ENCODE measurements at places on chromosomes 7 and 10.
A peak's percentile ranks its signal among the peaks of the same experiment; 100 is the strongest.

DNA sequence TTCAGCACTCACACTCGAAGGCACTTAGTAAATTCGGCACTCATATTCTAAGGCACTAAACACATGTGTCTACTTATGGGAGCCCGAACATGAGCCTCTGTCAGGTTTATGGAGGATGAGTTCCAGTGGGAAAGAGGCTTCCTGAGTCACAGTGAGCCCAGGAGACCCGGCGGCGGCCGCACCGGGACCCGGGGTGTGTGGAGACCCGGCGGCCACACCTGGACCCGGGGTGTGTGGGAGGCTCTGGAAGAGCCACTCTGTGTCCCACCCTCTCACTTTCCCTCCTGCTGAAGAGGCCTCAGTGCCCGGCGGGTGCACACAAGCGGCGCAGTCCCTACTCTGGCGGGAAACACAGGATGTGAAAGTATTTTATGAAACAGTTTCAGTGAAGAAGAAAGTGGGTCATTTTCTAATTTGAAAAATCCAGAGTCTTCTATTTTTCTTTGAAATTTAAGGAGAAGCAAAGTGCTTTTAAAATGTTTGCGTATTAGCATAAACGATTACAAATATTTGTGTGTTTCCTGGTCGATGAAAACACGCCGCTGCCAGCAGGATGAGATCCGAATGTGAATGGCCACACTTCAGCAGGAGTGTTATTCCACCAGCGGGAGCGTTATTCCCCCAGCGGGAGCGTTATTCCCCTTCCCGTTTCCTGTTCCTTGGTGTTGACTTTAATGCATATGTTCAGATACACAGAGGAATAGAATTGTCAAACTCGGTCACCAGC, 625.1 kb downstream of the DNAJB6 start:
- no peak for DNase-seq

GRCh38 chr10:29691564-29692072, 56.8 kb upstream of the SVIL start:
- DNase-seq = peak; percentile 94

DNA sequence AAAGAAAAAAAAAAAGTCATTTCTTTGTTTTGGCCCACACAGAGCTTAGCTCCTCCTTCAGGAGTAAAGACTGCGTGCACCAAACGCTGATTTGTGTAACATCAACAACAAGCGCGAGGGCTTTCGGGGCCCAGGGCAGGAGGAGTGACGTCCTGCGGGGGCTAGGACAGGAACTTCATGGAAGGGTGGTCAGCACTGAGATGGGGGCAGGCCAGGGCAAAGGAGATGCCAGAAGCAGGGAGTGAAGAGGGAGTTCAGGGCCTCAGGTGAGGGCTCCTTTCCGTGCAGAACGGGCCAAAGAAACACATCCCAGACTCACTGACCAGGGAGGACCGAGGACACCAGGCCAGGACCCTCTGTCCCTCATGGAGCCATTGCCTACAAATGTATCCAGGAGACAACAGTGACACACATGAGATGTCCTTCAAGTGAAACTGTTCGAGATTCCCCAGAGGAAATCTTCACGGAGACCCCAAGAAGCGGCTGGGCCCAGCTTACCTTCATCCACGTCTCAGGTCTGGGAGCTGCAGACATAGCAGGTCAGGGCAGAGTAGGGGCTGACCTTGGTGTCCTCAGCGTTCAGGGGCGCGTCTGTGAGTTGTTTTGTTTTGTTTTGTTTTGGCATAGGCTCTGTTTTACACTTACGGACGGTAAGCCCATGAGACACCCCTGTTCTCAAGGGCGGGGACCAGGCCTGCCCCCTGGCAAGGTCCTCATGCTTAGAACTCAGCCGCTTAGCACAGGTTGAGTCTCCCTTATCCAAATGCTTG, 30.4 kb upstream of the SHH start:
- DNase-seq = no peak

- no peak for DNase-seq
Measured at GRCh38 chr7:134826105-134826504, 46.7 kb downstream of the CALD1 start.

GRCh38 chr10:129545261-129545660, 78.2 kb downstream of the MGMT start:
- DNase-seq = no peak

- no peak for DNase-seq
Measured at GRCh38 chr10:67471022-67471421, 225.0 kb downstream of the CTNNA3 start.

DNA sequence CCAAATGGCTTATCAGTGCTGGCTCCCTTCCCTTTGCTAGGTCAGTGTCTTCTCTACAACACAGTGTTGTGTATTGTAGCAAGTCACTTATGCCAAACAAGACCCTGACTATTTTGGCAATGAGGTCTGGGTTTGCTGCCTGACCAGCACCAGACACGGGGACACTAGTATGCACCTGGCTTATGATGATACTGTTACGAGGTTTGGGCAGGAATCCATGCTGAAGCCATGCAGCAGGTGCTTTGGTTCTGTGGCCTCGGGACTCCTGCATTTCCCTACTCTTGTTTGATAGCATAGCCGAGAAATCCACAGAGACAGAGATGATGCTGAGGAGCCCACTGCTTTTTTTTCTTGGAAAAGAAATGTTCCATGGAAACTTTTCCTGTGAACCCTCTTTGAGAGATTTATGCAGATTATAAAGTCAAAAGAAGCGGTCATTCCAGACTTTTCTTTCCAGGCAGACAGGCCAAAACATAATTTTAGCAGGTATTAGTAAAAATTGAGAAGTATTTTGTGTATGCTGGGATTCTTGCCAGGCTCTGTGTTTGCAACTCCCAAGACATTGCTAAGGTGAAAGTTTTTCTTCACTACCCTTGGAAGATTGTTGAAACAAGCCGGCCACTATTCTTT, 291.1 kb downstream of the BBS9 start:
- no peak for DNase-seq

DNA sequence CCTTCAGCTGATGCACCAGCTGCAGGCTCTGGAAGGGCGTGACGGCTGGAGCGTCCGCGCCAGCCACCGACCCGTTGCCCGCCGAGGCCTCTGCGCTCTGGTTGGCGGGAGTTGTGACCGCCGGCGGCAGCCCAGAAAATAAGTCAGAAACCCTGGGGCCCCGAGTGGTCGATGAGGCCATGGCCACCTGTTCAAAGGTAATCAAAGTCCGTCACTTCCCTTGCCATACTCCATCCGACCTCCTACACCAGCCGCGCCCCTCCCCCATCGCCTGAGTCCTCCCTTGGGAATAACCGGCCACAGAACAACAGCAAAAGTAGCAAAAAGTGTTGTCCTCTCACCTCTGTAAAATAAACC, 406 bp downstream of the PRLHR start:
- no peak for DNase-seq

- no peak for DNase-seq
Measured at GRCh38 chr7:158064631-158065030, 523.0 kb downstream of the PTPRN2 start.

DNA sequence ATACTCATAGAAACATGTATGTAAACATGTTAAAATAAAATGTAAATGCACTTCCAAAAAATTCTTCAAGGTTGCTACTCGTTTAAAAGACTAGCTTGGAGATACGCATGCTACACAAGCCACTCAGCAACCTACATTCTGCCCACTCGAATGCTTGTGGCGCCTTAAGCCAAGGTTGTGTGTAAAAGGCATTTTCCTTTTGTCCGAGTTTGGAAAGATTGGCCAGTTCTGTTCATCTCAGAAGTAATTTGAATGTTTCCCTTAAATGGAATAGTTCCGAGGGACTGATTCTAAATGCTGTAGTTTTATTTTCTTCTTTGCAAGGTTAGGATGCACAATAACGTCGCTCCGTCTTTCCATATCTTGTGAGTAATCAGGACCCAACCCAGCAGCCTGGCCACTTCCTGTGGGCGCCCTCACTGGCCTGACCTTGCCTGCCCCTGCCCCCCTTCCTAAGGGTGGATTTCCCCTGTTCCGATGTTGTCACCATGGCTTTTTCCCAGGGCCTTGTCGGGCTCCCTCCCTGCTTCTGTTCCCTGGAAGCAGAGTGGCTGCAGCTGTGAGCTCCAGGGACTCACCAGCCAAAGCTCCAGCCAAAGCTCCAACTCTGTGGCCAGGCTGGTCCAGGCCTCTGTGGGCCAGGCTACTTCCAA, 70.6 kb downstream of the PTPRE start:
- DNase-seq = peak; percentile 96

DNA sequence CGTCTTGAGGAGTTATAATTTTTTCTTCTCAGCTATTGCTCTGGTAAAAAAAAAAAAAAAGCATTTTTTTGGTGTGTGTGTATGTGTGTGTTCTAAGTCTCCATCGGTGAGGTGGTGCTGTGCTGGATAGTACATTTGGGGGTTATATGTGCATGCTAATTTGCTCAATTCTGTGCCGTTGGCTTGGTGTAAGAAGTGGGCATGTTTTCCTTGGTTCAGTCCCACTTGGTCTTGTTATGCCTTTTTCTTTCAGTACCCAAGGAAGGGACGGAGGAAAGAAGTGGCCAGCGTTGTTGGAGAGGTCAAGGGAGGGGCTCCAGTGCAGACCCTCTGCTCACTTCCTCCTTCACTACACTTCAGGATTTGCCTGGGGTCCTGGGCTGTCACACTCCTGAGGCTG, 20.4 kb downstream of the LRMDA start:
- no peak for DNase-seq

- DNase-seq = no peak
Measured at GRCh38 chr7:2273866-2274265, 31.8 kb downstream of the NUDT1 start.

DNA sequence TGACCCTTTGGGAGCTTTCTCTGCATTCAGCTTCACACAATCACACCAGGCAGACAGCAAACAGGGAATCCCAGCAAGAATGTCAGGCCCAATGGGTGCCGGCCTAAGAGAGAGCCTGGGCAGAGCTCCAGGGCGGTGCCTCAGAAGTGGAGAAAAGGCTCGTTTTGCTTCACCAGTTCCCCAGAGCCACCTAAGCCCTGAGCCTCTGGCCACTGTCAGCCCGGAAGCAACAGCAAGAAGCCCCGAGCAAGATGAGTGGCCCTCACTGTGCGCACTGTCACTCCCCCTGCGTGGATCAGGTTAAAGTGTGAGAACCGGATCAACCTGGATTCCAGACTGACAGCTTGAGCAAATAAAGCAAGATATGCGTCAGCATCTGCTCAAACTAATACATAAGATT, 14.7 kb downstream of the CNPY1 start:
- DNase-seq = no peak

DNA sequence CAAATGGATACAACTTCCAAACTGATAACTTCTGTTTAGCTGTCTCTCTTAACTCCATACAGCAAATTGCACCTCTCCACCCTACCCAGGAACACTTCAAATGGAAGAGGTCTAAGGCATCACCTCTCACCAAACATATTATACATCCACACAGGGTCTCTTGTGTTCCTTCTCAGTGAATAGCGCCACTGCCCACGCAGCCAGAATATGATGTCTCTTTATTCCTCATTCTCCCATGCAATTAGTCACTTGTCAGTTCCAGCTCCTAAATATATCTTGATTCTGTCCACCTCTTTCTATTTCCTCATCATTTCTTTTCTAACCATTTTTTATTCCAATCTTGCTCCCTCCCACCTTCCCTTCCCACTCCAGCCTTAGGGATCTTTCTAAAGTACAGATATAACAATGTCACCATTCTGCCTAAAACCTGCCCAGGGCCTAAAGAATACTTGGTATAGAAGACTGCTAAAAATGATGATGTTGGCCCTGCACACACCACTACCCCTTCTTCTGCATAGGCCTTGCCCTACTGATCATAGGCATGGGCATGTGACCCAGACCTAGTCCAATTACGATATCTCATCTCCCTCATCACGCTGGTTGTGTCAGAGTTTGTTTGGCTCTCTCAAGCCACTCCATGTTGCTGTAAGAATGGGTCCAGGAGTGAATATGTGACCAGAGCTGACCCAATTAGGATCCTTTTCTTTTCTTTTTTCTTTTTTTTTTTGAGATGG, 5.7 kb upstream of the TSPAN14 start:
- DNase-seq = no peak

DNA sequence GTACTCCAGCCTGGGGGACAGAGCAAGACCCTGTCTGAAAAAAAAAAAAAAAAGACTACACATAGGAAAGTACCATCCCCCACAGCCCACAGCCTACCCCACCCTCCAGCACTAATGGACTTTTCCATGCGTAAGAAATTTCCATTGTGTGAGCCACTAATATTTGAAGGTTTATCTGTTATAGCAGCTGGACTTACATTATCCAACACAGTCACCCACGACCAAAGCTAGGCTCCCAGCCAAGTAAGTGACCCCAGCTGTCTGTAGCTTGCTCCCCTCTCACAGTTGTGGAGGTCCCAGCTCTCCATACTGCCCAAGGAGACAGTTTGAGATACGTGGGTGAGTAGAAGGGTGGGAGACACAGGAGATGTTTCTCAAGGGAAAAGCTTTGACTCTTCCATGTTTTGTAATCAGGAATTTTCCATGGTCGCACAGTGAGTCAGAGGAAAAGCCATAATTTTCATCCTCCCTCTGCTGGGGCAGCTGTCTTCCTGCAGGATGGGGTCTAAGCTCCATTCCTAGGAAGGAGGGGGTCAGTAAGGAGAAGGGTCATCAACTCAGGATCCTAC, 57.4 kb downstream of the CAV1 start:
- DNase-seq = peak; percentile 93

GRCh38 chr7:44981035-44981706, 2.4 kb upstream of the MYO1G start:
- no peak for DNase-seq

GRCh38 chr10:114902151-114902550, 35.8 kb upstream of the TRUB1 start:
- DNase-seq = no peak

GRCh38 chr7:155694851-155695250, 50.4 kb downstream of the RBM33 start:
- no peak for DNase-seq

DNA sequence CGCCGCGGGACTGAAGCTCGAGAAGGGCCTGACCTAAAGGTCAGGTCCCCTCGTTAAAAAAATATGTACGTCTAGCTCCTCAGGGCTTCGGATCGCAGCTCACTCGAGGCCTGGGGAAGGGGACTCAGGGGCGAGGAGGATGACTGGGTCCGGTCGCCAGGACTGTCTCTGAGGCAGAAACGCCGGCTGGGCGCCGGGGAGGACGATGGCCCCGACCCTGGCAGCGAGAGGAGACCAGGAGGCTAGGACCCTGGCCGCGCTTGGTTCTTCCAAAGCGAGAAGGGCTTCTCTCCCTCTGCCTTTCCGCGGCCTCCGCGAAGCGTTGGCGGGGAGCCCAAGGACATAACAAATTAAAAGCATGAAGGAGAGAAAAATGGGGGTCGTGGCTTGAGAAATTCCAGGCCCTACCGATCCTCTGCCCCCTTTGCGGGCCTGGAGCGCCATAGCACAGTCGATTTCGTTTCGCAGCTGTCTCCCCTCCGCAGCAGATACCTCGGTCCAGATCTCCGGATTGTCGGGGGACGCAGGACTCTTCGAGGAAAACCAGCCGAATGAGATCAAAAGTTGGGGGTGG, 3.1 kb downstream of the NKX2-3 start:
- no peak for DNase-seq

- no peak for DNase-seq
Measured at GRCh38 chr10:119494236-119495020, 48.1 kb downstream of the RGS10 start.

DNA sequence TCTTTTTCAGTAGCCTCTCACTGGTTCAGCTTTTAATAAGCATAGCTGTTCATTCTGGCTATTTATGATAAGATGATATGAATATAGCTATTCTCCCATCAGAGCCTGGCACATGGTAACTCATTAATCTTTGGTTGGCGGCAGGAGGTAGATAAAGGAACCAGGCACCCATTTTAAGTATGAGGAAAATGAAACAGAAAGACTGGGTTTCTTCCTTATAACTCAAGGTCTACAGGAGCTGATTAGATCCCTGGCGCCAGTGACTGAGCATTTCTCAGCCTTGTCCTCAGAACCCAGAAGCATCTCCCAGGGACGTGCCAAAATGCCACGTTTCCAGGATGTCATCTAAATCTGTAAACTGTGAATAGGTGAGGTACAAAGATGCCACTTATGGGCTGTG, 141.9 kb downstream of the TCF7L2 start:
- no peak for DNase-seq

Measured in lung microvascular endothelial cell (primary cell).